Cardiac muscle cell (in vitro differentiated cells and primary cell): ENCODE measurements at places on chromosomes 6 and 20. TPM values are rescaled to one million over a fixed set of nuclear protein-coding genes. Genes with fewer than 3 reads are reported as not detected.

TFB1M gene
- 17.6 and 22.0 TPM in 2 replicates for polyA plus RNA-seq

DDAH2 gene
- polyA plus RNA-seq = 154 and 170 TPM in 2 replicates

LAMA4 gene
- 162 and 244 TPM in 2 replicates for polyA plus RNA-seq

RAB5IF gene
- 114 and 162 TPM in 2 replicates for polyA plus RNA-seq

PI3 gene
- not detected in 2 replicates for polyA plus RNA-seq

MUC22 gene
- not detected in 2 replicates for polyA plus RNA-seq

FAM162B gene
- polyA plus RNA-seq = 0.56 and 0.61 TPM in 2 replicates

ZNF391 gene
- polyA plus RNA-seq = 11.0 and 12.9 TPM in 2 replicates

GRCh38 chr6:121436960-121437850 is 1.8 kb downstream of the GJA1 start:
- DNase-seq = peak; percentile 68

- DNase-seq = no peak
Measured at GRCh38 chr6:71292001-71292400, 3.4 kb downstream of the OGFRL1 start.

- DNase-seq = no peak
Measured at GRCh38 chr6:135647521-135647920, 150.0 kb upstream of the AHI1 start.

DNA sequence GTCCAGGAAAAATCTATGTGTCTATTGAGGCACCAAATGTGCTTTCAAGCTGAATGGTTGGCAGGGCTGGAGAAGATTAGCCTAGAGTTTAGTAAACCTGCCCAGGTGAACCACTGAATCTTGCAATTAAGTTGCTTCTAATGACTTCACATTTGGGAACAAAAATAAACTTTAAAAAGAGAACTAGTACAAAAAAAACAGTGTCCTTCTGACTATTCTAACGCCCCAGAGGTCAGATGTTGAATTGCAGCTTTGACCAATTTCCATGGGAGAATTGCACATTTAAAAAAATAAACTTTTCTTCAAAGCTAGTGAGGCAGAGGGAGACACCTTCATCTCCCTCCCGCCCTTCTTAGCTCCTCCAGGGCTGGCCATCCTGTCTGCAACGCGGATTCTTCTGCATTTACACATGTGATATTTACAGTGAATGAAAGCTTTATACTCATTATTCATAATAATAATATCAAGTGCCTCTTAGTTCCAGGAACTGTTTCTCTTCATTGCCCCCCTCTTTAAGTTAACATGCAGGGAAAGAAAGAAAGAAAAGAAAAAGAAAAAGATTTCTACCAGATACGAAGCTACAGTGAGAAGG is 270.2 kb downstream of the SMOC2 start:
- peak; percentile 11 for DNase-seq

DNA sequence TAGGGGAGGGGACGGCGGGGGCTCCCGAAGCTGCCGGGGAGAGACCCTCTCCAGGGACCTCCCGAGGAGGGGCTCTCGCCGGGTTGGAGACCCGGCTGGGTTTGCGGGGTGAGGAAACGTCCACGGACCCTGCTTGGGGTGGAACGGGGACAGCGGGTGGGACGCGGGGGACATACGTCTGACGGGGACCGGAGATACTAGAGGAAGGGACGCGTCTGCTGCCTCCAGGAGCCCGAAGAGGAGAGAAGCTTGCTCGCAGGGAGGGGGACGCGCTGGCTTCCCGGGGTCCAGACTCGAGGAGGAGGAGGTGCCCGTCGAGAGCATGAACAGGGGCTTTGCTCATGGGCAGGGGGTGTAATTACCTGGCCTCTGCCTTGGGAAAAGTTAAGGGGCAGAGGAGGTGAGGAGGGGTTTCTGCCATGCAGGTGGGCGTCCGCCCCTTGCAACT is 593 bp downstream of the DNMT3B start:
- peak; percentile 47 for DNase-seq

- no peak for DNase-seq
Measured at GRCh38 chr6:122405417-122405816, 6.0 kb downstream of the HSF2 start.

DNA sequence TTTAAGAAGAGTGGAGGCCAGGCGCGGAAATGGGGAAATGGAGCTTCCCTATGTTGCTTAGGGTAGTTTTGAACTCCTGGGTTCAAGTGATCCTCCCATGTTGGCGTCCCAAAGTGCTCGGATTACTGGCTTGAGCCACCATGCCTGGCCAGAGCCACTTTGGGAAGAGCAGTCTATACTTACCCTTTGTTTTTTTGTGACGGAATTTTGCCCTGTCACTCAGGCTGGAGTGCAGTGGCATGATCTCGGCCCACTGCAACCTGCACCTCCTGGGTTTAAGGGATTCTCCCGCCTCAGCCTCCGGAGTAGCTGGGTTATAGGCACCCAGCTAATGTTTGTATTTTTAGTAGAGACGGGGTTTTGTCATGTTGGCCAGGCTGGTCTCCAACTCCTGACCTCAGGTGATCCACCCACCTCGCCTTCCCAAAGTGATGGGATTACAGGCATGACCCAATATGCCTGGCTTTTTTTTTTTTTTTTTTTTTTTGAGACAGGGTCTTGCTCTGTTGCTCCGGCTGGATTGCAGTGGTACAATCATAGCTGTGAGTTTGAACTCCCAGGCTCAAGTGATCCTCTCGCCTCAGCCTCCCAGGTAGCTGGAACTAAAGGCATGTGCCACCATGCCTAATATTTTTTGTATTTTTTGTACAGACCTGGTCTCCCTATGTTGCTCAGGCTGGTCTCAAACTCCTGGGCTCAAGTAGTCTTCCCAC is 18.0 kb downstream of the PPP1R10 start:
- no peak for DNase-seq

DNA sequence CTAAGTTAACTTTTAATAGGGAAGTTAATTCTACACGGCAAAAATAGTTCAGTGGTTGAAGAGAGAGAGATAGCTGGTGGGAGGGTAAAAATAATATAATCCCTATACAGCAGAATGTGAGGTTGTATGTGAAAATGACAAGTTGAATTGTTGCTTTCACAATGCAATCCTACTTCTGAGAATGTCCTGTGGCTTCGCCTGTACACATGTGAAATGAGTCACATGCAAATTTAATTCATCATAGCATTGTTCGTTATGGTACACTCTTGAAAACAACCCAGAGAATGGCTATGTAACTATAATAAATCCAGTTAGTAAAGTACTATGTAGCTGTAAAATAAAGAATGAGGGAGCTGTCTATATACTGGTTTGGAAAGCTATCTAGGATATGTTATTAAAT is 46.0 kb upstream of the HINT3 start:
- no peak for DNase-seq

DNA sequence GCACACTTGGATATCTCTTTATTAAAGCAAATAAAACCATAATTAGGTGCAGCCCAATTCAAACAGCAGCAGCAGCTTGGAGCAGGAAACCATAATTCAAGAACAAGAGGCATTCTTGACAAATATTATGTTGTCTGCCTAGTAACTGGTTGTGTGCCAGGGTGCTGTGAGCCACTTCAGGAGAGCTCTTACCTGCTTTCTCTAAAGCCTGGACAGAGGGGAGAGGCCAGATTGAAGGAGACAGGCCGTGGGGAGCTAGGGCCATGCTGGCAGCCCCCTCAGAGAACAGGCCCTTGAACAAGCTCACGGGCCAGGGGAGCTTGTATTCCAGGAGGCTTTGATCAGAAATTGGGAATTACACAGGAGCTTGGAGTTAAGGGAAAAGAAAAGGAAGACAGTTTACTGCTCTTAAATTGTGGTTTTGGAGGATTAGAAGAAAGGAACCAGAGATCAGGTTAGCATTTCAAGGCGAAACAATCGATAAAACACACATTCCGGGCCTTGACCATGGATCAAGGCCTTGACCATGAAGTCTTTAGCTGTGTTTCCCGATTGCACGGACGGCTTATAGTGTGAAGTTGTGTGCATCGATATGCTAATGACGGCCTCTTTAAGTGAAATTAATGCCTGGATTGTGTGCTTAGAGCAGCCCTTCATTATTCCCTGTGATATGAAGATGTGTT is 69.8 kb upstream of the NKX2-2 start:
- DNase-seq = no peak

- peak; percentile 6 for DNase-seq
Measured at GRCh38 chr20:1979106-1979778, 14.6 kb downstream of the PDYN start.

DNA sequence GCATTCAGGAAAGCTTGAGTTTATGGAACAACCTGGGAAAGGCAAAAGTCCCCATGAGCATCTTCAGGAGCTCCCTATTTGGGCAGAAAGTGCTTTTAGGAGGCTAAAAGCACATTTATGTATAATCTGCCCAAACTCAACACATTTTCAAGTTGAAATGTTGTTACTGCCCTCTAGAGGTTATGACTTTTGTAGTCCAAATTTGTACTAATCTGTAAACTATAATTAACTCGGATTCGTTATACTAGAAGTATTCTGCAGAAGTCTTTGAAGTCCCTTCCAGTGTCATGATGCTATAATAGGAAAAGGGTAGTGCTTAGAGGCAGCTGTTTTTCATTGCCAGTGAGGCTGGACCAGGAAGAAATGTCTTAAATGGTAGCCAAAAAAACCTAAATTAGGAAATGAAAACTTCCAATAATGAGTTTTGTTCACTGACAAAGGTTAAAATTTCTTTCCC is 44.8 kb upstream of the EMILIN3 start:
- DNase-seq = no peak

DNA sequence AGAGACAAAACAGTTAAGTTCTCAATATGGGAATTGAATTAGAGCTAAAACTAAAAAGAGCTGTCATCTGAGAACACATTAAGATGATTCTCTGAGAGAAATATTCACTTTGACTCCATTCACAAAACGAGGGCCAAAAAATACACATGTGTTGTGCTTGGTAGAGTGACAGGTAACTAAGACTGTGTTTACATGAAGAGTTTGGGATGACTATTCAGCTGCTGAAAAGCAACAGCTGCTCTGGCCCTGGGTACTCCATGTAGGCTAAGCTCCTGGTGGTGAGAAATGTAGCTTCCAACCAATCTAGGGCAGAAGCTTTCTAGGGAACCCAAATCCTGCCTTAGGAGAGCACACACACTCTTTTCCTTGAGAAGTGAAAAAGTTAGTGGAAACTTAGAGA is 184.5 kb downstream of the COL21A1 start:
- DNase-seq = no peak

GRCh38 chr6:128413291-128413690 is 107.1 kb downstream of the PTPRK start:
- DNase-seq = no peak

GRCh38 chr6:21666201-21666691 is 72.7 kb downstream of the SOX4 start:
- DNase-seq = no peak

DNA sequence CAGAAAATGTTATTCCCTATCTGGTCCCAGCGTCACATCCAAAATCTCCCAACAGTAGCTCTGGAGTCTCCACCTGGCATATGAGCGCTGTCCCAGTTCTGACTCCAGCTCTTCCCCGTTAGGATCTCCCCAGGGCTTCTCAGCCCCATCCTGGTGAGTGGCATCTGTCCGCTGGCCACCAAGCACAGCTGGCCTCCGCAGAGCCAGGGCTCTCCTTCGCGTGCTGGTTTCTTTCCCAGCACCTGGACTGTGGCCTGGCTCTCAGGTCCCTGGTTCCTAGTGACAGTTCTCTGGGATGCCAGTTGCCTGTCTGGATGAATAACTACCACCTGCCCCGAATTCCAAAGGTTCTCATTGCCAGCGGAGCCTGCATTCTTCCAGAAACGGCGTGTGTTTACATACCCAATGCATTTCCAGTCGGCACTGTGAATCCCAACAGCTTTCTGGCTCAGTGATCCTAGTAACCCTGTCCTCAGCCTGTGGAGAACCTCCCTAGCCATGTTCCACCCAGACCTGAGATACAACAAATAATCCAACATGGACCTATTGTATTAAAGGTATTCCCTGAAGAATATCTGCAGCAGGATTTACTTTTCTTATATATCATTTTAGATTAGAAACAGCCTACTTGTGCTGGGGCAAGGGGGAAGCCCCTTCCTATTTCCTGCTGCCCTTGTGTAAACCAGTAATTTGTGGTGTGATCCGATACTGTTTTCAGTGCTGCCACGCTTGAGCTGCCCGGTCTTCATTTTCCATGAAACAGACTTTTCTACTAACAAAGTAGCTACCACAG is 69.9 kb upstream of the PDE10A start:
- no peak for DNase-seq

- no peak for DNase-seq
Measured at GRCh38 chr6:142271476-142271875, 30.3 kb upstream of the ADGRG6 start.

GRCh38 chr20:61953037-61954021 is 112.4 kb downstream of the TAF4 start:
- DNase-seq = no peak

GRCh38 chr20:48153103-48153502 is 367.8 kb upstream of the SULF2 start:
- no peak for DNase-seq

DNA sequence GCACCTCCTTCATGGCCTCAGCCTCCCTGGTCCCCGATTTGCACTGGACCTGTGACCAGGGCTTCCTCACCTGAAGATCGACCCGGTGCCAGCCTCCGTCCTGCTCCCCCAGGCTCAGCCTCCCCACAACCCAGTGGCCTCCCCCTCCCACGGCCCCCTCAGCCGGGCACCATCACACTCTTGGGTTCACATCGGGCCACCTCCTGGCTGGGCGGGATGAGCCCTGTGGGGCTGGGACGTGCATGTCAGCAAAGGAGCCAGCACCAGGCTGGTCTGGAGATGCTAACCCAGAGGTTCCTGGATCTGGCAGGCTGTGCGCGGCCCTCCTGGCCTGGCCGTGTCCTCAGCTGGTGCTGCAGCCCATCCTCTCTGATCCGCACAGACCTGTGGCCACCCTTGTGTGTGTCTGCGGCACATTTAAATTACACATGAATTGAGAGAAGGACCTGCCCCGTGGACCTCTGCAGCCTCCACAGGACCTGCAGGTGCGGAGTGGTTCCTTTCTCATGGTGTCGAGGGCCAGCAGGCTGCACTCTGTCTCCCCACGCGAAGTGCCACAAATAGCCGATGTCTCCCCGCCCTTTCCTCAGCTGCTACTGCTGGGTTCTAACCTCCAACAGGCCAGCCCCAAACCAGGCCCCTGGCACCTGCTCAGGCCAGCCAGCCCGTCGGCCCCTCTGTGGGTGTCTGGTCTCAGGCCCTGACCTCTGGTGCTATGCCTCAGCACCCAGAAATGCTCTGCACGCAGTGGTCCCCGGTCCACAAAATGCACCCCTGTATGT is 237.5 kb downstream of the ERMARD start:
- DNase-seq = no peak

- no peak for DNase-seq
Measured at GRCh38 chr6:404685-405423, 13.3 kb downstream of the IRF4 start.

DNA sequence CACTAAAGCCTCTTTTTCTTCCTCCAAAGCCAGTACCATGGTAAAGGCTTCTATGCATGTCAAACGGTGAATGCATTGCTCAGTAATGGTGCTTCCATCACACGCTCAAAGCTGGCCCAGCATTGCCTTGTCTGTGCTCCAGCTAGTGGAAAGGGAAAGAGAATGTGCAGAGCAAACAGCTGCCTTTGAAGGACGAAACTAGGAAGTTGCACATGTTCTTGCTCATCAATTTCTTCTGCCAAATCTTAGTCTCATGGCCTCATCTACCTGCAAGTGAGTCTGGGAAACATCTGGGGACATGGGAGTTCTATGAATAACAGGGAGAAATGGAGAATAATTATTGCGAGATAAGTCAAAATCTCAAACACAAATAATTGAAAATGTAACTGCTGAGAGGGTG is 216.5 kb upstream of the SSTR4 start:
- DNase-seq = no peak
